ENCODE measurements at places on chromosomes 7 and 10.

DNA sequence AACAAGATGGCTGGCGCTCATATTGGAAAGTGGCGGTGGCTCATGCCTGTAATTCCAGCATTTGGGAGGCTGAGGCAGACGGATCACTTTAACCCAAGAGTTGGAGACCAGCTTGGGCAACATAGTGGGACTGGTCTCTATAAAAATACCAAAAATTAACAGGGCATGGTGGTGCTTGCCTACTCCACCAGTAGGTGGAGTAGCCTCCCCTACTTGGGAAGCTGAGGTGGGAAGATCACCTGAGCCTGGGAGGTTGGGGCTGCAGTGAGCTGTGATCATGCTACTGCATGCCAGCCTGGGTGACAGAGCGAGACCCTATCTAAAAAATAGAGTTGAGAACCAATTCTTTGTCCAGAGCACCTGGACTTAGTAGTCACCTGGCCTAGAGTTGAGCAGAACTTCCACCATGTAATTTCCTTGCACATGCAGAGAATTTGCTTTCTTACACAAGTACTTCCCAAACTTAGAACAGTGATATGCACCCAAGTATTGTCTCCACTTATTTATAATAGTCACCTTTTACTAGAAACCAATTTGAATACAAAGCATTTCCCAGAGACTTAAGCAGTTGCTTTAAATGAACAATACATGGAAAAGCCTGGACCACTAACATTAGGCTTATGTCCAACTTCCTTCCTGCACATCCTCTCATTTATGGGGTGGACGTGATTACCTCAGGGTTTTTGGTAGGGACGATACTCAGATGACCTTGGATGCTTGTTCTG lies 15.9 kb downstream of the LAMB4 start:
- no peak for DNase-seq

GRCh38 chr10:71984126-71984808 lies 20.1 kb downstream of the CHST3 start:
- no peak for DNase-seq

DNA sequence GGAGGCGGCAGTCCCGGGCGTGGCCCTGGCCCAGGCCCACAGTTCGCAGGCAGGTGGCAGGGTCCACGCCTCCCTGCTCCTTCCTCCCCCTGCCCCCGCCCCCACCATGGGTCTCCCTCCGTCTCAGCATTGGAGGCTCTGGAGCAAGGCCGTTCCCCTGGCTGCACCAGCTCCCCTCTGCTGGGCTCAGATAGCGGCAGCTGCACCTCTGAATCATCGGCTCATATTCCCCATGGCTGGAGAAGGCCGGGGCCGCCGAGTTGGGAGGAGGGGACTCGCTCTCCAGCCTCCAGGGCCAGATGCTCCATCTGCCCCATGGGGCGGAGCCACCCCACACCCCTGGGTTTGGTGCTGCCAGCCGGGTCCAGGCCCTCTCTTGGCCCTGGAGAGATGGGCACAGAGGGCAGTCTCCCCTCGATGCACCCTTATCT lies 145.0 kb downstream of the ELFN1 start:
- DNase-seq: no peak

GRCh38 chr10:127374074-127374680 lies 174.9 kb upstream of the NPS start:
- no peak for DNase-seq

- no peak for DNase-seq
Measured at GRCh38 chr7:6482307-6482706, 34.6 kb upstream of the DAGLB start.

DNA sequence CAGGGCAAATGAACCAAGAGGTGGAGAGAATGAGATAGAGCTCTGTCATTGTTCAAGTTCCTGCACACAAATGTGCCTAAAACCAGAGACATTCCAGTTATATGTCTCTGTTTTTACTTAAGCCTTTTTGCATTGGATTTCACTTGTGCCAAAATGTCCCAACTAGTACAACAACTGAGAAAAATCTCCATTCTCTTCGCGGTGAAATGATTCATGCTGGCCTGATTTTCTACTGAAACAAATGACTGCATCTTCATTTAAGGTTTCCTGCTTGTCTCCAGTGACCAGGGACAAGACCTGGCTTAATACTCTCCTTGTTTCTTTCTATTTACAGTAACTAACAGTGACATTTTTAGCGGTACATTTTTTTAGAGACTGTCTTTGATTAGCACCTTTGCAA lies 714.9 kb downstream of the KCNMA1 start:
- no peak for DNase-seq

- no peak for DNase-seq
Measured at GRCh38 chr10:6299234-6299633, 96.5 kb downstream of the PFKFB3 start.

DNA sequence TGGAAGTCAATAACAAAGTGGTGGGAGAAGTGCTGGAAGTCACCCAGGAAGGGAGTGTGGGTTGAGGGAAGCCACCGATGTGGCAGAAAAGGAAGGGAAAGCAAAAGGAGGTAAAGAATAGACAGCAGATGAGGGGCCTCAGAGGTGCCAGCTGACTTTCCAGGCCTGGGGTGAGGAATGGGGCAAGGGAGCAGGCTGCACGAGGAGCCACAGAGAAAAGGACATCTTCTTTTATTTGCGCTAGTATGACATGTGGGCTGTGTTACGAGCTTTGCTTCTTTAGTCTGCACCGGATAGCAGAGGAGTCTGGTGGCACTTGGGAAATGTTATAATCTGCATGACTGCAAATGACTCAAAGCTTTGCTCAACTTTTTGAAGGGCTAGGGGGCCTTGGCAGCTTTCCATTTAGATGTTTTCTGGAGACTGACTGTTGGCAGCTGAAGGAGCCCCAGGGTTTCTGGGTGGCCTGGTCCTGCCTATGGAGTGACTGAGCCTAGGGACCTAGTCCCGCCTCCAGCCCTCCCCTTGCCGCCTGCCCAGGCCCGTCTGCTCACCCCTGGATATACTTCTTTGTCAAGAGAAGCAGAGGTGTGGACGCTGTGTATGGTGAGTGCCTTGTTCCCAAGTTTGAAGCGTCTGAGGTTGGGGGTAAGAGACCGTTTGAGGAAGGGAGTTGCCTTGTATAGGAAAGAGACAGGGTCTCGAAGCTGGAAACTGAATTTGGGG lies 5.1 kb downstream of the PRXL2A start:
- no peak for DNase-seq
